ENCODE measurements at places on chromosomes 2 and 18.

DNA sequence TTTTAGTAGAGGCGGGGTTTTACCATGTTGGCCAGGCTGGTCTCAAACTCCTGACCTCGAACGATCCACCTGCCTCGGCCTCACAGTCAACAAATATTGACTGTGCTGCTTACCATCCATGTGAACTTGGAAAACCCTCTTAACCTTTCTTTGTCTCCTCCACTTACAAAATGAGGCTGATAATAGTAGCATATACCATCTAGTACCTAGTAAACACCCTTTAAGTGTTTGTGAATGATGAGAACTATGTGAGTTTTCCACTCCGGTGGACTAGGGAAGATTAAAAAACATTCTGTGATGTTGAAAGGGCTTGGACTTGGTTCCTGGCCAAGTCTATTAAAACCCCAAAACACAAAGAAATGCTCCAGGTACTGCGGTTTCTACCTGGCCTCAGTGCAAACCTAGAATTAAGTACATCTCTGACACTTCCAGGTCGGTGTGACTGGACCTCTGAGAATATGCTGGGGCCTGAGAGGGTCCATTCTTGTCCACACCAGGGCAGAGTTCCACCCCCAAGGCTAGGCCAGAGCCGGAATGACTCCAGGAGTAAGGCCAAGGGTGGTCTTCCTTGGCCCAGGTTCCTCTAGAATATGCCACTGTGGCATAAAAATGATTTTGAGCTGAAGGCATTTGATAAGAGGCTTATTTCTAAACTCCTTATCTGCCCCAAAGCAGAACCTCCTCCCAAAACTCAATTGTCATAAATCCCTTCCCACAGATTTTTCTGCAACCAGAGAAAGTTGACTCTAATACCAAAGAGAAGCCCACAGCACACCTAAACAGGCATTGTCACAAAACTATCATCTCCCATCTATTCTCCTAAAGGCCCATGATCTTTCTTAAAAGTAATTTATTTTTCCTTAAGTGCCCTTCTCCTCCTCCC, 217.5 kb downstream of the TGIF1 start:
- no peak for DNase-seq

DNA sequence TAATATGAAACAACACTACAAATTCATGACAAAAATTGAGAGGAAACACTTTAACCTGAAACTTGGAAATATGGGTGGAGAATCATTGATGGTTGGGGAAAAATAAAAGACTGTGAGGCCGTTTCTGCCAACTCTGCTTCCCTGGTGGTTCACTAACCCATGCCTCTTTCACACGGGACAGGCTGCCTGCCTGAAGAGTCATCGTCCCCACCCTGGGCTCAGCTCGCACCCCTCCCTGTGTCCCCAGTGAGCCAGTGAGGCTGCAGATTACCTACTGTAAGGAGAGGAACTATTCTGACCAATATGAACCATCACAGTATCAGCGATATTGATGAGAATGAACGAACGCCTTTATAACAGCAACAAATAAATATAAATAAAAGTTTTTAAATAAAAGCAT, 357.8 kb upstream of the CDH20 start:
- DNase-seq = no peak

DNA sequence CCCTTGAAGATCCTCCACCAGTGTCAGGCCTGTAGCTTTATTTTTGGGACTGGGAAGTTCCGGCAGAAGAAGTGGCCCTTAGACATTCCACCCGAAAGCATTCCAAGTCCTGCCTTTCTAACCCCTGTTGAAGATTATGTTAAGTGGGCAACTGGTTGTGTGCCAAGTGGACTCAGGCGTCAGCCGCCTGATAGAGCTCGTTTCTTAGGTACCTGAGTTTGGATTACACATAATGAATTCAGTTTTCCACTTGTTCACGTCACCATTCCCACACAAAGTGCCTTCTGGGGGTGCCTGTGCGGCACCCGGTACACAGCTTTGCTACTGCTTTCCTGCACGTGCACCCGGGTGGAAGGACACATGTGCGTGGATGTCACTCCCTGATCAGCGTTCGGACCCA, 156.5 kb downstream of the PTGR3 start:
- DNase-seq = no peak

DNA sequence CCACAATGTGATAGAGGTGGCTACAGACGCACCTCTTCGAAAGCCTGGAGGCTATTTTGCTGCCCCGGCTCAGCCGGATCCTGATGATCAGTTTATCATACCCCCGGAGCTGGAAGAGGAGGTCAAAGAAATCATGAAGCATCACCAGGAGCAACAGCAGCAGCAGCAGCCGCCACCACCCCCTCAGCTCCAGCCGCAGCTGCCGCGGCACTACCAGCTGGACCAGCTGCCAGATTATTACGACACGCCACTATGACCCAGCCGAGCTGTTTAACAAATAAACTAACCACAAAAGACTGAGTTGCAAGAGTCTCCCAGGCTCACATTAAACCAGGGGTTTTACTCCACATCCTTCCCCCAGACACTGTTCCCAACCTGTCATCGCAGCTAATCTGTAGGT, 263.8 kb downstream of the PHLPP1 start:
- DNase-seq = no peak

GRCh38 chr18:74715306-74715705, 117.6 kb downstream of the ZNF407 start:
- no peak for DNase-seq

GRCh38 chr18:26717123-26717719, 148.3 kb downstream of the AQP4 start:
- no peak for DNase-seq

DNA sequence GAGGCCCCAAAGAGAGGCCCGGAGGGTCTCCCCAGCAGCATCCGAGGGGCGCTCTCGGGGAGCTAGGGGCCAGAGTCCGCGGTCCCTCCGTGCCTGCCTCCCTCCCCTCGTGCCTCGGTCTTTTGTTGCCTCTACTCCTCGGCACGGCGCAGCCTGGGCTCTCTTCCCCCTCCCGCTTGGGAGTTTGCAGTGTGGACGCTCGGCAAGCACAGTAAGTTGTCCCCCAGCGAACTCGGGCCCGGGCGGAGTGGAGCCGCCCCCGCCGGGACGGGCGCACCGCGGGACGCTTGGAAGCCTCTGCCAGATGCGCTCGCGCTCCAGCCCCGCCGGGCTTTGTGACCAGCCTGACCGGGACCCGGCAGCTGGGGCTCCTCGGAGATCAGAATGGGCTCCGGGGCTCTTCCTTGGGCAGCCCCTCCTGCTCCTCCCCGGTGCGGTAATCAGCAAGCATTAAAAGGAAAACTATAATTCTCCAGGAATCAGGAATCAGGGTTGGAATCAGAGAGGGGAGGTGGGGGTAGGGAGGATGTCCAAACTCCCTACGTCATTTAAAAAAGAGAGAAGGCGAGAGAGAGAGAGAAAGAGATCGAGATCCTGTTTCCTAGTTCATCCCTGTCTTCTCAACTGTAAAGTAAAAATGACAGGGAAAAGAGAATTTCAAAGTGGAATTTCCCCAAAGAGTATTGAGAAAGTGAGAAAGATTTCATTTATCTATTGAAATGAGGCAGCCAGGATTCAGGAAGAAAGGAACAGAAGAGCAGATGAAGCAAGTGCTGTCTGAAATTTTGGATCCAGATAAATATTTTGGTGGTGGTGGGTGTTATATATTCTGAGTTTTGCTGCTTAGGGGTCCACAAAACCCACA, 786 bp upstream of the TMEM200C start:
- DNase-seq = no peak

DNA sequence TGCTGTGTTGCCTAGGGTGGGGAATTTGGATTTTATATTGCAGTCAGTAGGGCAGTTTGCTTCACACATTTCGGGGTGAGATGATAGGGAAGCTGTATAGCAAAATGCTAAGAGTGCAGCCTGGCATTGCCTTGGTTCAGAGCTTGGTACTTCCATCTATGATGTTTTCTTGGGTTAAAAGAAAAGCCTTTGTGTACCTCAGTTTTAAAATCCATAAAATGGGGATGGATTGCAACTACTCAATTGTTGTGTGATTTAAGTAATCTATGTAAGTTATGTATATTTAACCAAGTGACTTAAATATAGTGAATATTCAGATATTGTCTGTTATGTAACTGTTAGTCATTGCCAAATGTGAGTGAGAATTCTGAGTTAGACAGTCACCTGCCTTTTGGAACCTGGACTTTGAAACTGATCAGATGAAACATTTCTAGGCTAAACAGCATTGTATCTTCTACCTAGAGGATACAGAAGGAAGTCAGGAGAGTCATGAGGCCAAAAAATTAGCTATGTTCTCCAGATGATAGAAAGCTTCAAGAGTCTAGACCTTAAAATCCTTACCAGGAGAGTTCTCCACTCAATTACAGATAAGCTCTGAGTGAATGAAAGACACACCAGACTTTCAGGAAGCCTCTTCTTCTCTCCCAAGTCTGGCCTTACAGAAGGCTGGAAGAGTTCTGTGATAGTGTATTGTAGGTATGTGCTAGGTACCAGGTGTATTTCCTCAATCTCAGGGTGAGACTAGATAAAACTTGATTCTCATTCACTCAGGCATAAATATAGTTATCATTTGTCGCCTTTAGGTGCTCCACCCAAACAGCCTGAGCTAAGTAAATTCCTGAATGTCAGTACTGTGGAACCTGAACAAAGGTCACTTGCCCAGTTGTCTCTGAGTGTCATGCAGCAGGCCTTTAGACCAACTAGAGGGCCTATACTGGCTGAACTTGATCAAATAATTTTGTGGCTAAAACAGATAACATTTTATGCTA, 7.5 kb downstream of the RIOK3 start:
- no peak for DNase-seq

DNA sequence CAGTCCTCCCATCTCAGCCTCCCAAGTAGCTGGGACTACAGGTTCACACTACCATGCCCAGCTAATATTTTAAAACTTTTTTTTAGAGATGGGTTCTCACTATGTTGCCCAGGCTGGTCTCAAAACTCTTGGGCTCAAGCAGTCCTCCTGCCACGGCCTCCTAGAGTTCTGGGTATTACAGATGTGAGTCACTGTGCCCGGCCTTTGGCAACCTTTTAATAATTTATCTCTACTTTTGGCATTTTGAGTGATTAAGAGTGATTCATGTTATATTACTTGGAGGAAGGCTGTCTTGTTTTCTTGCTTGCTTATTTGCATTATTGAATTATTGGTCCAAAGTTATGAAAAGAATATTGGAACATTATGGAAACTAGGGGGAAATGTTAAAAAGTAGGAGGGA, 24.3 kb downstream of the NCOA1 start:
- DNase-seq = no peak

DNA sequence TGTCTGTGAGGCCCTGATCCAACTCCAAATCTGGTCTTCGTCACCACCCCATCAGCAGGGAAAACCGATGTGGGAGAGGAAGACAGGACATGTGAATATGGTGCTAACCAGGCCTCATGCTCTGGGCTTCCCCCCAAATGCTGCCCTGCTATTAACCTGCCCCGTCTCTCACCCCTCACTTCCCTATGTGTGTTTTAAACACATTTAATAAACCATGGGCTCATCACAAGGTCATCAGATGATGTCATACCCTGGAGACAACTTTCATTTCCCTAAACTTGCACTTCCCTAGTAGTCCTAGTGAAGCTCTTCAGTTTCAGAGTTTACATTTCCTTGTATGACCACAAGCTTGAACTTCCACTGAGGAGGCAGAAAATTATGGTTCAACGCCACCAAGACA, 49.9 kb downstream of the CD8B2 start:
- peak; percentile 22 for DNase-seq

GRCh38 chr2:221112744-221113143, 459.4 kb downstream of the EPHA4 start:
- no peak for DNase-seq

DNA sequence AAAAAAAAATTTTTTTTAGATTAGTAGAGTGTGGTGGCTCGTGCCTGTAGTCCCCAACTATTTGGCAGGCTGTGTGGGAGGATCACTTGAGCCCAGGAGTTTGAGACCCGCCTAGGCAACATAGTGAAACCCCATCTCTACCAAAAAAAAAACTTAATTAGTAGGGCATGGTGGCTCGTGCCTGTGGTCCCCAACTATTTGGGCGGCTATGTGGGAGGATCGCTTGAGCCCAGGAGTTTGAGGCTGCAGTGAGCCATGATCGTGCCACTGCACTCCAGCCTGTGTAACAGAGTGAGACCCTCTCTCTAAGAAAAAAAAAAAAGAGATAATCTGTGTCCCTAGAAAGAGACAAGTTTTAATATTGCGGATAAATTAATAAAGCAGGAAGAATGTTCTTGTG, 8.8 kb downstream of the GPR55 start:
- DNase-seq = no peak

GRCh38 chr18:55290898-55291297, 297.1 kb downstream of the TCF4 start:
- DNase-seq = no peak

GRCh38 chr18:57923611-57924010, 120.4 kb upstream of the NEDD4L start:
- DNase-seq = no peak

GRCh38 chr2:83602753-83603152, 856.3 kb downstream of the SUCLG1 start:
- DNase-seq = peak; percentile 9

- no peak for DNase-seq
Measured at GRCh38 chr18:9366126-9366714, 31.6 kb downstream of the TWSG1 start.

GRCh38 chr18:12324991-12325725, 17.1 kb downstream of the TUBB6 start:
- DNase-seq = no peak

DNA sequence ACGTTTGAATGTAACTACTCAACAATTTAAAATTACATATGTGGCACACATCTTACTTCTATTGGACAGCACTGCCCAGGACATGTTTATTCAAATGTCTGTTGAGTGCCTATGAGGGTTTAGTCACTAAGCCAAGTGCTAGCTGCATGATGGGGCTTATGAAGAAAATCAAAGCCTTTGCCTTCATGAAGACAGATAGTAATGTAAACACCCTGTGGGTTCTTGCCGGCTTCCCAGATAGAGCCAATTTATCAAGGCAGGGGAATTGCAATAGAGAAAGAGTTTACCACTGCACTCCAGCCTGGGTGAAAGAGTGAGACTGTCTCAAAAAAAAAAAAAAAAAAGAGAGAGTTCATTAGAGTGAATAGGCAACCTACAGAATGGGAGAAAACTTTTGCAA, 43.7 kb upstream of the NEB start:
- no peak for DNase-seq

Measured in OCI-M1 (cell line).